Urinary bladder (tissue), 4 donors: ENCODE measurements at places on chromosomes 6 and 20. TPM values are rescaled to one million over a fixed set of nuclear protein-coding genes. Genes with fewer than 3 reads are reported as not detected.

GRCh38 chr6:141437685-141438084 is 695.0 kb upstream of the GJE1 start:
- DNase-seq: no peak

The AIF1 gene
- 42.6 TPM for total RNA-seq

DNA sequence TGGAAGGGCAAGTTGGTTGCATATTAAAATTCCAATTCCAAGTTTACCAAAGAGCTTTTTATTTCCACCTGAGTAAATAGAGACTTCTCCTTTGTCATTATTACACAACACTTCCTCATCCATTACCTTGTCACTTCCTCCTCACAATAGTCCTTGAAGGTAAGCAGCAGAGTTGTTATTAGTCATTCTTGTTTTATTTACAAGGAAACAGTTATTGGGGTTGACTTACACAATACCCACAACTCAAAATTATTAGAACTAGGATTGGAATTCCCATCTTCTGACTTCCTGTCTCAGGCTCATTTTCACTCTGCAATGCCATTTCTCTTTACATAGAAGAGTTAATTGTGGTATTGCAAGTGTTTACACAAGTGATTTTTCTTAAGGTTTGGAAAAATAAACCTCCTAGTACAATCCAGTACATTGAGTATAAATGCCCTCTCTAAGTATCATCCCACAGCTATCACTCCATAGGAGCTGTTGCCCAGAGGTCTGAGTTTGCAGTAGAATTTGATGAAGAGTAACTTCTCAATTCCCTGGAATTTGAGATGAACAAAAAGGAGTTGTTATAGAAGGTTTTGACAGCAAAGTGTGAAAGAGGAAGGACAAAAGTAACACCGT is 28.9 kb upstream of the MTRF1L start:
- DNase-seq: no peak

GRCh38 chr6:87312860-87313259 is 9.5 kb upstream of the SMIM8 start:
- DNase-seq: no peak

- DNase-seq: no peak
These were observed 252.3 kb downstream of the LY86 start for GRCh38 chr6:6840831-6841291.

GRCh38 chr6:45375449-45375848 is 2.3 kb downstream of the SUPT3H start:
- no peak for DNase-seq
